ENCODE measurements at places on chromosomes 16 and 17.

DNA sequence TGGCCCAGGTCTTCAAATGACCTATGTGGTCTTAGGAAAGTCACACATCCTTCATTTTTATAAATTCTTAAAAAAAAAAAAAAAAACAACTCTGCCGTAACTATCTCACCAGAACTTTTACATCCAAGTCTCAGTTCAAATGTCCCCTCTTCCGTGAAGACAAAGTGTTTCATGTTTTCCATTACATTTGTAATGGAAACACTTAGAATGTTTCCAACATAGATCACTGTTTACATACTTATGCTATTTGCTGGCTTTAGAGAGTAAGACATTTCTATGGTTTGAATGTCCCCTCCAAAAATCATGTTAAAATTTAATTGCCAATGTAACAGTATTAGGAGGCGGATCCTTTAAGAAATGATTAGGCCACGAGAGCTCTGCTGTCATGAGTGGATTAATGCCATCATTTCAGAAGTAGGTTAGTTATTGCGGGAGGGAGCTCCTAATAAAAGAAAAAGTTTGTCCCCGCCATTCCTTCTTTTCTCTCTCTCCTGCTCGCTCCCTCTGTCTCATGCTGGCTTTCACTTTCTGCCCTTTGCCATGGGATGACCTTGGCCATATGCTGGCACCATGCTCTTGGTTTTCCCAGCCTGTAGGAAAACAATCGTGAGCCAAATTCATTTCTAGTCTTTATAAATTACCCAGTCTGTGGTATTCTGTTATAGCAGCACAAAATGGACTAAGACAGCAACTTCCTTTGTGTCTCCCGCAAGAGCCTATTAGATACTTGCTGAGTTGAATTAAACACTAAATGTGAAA lies 887.8 kb upstream of the SOX9 start:
- no peak for DNase-seq

DNA sequence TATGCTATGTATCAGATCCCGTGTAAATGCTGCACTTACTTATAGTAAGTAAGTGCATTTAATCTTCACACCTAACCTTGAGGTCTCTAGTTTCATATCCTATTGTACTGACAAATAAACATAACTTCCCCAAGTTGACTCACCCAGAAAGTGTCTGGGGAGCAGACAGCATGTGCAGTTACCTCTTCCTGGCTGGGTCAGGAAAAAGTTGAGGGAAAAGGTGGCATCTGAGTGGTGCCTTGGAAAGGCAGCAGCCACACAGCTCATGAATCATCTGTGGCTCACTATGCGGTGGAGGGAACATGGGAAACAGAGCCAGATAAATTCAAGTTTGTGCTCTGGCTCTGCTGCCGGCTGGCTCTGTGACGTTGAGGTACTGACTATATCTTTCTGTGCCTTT lies 382.0 kb upstream of the DYNLRB2 start:
- no peak for DNase-seq

DNA sequence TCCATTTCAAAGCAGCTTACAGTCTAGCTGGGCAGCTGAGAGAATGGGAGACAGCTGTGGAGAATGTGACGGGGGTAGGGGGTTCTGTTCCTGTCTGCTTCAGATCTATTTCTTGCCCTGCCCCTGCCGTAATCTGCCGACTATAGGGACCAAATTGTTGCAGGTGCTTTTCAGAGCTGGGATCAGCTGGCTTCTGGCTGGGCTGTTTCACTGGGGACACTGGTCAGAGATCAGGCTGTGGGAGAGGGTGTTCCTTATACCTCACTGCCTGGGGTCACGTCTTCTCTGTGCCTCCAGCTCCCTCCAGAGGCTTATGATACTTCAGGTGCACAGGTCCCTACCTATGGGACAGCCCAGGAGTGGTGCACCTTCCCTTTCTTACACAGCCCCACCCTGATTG lies 514.9 kb upstream of the GOT2 start:
- no peak for DNase-seq

DNA sequence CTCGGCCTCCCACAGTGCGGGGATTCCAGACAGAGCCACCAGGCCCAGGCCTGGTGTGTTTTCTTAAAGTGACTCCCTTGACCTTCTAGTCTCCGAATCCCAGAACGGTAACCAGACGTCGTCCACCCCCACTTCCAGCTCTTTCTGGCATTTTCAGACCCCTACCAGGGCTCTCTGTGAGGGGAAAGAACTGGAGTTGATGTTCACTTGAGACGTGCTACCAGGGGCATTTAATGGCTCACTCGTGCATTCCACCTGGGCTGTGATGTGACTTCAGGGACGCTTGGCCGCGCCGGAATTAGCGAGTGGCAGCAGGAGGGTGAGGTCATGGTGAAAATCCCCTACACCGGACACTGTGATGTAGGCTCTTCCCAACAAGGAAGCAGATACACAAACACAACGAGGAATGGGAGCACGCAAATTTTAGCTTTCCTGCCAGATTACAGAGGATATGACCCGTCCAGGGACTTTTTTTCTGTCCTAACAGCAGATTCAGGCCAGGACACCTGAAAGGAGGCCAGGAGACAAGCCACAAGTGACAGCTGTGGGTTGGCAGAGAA lies 1.1 kb upstream of the GNA13 start:
- DNase-seq: no peak

DNA sequence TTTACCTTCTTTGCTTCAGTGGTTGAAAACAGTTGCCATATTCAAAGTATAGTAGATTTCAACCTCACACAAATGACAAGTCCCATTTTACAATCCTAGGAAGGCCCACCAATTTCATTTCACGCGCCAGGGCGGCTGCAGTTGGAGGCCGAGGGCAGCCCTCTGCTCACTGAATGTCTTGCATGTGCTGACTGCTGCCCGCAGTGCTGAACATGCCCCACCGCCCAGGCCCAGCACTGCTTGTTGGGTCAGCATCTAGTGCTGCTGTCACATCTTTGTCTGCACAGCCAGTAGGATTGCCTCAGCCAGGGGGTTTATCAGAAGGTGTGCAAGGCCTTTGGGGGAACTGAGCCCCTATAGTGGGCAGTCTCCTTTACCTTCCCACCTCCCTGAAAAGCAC lies 11.5 kb downstream of the SMCR8 start:
- no peak for DNase-seq

- DNase-seq: no peak
Measured at GRCh38 chr16:51114382-51114781, 36.7 kb downstream of the SALL1 start.

DNA sequence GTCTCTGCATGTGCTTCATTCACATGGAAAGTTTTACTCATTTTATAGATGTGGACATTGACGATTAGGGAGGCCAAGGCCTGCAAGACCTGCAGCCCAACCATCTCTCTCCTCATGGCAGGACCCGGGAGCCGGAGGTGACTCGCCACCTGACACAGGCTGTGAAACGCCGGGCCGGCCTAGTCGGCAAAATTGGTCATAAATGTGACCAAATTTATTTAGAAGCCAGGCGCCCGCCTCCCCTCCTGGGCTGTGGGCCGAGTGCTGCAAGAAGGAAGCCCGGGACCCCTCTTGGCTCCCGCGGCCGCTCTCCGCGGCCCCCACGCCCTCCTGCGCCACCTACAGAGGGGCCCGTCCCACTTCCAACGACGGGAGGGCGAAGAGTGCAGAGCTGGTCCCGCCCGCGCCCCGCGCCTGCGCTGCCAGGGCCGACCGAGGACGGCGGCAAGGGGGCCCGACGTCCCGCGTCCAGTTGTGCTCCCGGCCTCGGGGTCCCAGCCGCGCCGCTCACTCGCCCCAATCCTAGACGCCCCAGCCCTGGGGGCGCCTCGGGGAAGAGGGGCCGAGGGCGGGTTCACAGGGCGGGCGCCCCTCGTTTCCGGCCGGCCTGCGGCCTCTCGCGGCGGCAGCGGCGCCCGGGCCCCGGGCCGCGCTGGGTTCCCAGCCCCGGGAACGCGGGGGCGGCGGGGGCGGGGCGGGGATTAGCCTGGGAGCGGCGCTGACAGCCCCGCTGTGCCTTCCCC lies 47.5 kb downstream of the WNT3 start:
- peak; percentile 58 for DNase-seq

DNA sequence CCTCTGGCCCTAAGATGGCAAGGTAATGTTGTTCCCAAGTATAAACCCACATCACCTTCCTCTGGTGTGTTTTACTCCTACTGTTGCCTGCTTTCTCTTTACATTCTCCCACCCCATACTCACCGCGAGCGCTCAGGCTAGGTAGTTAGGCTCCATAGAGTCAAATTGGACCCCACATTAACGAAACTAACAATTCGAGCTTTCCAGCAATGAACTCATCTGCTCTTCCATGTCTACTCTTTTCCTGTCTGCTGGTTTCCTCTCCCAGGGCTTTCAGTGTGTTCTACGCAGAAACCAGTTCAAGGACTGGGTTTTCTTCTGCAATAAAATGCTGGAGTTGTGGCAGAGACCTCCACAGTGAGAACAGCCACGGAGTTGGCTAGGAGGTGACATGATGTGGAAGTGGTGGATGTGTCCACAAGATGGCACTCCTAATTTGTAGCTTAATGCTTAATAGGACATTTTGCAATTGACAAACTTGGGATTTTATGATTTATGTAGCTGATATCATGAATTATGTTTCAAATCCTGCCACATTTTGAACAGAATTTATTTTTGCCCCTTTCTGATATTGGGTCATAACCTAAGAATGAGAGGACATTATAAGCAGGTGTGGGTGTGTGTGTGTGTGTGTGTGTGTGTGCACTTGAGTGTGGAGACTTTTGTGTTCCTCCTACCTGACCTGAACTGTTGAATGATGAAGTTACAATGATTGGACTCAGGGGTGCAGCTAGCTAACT lies 2.2 kb upstream of the UQCRC2 start:
- DNase-seq: peak; percentile 23

DNA sequence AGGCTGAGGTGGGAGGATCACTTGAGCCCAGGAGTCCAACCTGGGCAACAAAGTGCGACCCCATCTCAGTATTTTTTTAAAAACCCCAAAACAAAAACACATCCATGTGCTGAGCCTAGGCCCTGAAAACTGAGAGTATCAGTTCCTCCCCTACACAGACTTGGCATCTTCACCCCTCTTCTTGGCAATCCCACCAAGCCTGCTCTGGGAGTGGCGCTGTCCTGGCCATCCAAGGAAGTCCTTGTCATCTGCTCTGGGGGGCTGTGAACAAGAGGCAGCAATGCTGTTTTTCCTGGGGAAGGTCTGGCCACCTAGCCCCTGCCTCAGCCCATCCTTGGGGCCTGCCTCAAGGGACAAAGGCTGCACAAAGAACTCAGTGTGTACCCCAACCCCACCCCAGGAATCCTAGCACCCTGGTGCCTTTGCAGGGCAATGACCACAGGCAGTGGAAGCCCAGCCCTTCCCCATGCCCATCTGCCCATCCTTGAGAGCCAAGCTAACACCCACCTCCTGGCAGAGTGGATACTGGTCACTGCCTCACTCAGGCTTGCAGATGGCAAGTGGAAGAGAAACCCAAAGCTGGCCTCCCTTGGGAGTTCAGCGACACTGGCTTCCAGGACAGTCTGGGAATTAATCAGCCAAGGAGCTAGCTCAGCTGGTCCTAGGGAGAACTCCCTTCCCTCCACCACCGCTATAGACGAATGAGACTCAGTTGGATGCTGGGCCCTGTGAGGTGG lies 14.8 kb upstream of the GFOD2 start:
- DNase-seq: no peak

- peak; percentile 42 for DNase-seq
Measured at GRCh38 chr17:75970011-75970523, 8.9 kb downstream of the ACOX1 start.

DNA sequence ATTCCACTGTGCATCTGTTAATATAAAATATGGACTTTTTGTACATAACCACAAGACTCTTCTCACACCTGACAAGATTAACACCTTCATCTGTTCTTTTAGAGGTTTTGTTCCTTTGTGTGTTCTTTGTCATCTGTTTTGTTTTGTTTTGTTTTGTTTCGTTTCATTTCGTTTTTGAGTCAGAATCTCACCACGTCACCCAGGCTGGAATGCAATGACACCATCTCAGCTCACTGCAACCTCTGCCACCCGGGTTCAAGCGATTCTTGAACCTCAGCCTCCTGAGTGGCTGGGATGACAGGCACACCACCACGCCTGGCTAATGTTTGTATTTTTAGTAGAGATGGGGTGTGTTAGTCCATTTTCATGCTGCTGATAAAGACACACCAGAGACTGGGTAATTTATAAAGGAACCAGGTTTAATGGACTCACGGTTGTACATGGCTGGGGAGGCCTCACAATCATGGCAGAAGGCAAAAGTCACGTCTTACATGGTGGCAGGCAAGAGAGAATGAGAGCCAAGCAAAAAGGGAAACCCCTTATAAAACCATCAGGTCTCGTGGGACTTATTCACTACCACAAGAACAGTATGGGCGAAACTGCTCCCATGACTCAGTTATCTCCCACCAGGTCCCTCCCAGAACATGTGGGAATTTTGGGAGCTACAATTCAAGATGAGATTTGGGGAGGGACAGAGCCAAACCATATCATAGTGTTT lies 22.3 kb downstream of the C16orf90 start:
- no peak for DNase-seq

DNA sequence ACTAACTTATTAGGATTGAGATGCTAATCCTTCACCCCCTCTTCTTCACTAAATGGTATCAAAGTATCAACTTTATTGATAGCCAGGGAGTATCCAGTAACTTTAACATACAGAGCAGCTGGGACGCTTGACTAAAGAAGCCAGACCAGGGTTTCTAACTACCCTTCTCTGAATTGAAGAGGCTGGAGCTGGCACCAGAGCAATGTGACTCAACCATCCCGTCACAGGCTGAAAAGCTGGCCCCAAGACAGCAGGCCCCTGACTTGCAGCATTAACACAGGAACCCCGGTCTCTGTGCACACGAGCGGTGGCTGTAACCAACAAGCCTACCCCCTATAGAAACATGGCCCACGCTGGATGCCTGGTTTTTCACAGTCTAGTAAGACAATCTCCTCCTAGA lies 59.8 kb downstream of the ANKFN1 start:
- DNase-seq: no peak

- no peak for DNase-seq
Measured at GRCh38 chr17:30064738-30065137, 51.9 kb upstream of the NSRP1 start.
